RWPE1 (cell line): ENCODE measurements at places on chromosomes 11 and 22.
A peak's percentile ranks its signal among the peaks of the same experiment; 100 is the strongest.

DNA sequence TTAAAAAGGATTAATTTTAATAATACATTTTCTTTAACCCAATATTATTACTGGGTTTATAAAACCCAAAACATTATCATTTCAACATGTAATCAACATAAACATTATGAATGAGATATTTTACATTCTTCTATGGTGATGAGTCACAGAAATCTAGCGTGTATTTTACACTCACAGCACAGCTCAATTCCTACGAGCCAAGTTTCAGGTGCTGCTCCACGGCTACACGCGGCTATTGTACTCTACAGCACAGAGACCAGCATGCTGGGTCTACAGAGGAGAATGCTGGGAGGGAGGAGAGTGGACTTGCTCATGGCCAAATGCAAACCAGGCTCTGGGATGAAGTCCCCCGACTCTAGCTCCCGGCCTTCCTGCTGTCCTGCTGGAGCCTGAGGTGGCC, 72.0 kb upstream of the LMO1 start:
- no peak for DNase-seq

GRCh38 chr11:85088286-85088685, 538.9 kb downstream of the DLG2 start:
- no peak for DNase-seq

- DNase-seq, result no peak
These were observed 613.5 kb downstream of the INSC start for GRCh38 chr11:15728207-15728606.

GRCh38 chr11:79159657-79160450, 281.0 kb downstream of the TENM4 start:
- no peak for DNase-seq

- DNase-seq, result no peak
These were observed 297.2 kb downstream of the LUZP2 start for GRCh38 chr11:24794064-24794463.

GRCh38 chr11:72069200-72069599, 11.1 kb downstream of the NUMA1 start:
- no peak for DNase-seq

DNA sequence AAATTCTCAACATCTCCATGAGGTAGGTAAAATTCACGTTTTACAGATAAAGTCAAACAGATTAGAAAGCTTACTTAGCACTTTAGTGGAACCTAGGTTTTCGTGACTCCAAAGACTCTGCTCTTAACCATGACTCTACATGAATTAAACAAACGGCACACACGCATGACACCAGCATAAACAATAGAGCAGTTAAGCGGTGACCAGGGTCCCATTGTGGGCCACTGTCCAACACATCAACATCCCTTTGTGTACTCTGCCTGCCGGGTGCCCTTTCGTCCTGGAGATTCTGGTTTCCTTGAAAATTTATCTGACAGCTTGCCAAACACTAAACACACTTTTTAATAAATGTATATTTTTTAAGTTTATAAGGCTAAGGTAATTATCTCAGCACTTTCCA, 941.7 kb downstream of the OPCML start:
- DNase-seq, result no peak

DNA sequence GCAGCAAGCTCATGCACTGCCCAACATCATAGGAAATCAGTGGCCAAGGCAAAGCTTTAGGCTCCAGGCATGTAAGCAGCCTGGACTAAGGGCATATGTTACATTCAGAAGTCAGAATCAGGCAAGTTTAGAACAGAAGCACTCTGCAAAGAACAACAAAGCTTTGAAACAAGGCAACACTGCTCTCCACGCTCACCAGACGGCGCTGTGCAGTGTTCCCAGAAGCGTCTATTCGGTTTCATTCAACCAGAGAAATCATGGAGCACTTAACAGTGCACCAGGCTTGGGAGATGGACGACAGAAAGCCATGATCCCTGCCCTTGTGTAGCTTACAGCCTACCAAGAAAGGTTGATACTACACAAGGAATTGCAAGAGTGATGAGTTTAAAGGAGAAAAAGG, 555.8 kb downstream of the BUD13 start:
- DNase-seq, result no peak

GRCh38 chr22:35457729-35458546, 58.0 kb downstream of the MCM5 start:
- DNase-seq, result no peak

- DNase-seq, result no peak
These were observed 28.2 kb downstream of the SEZ6L start for GRCh38 chr22:26197425-26197824.

GRCh38 chr11:115360186-115360824, 143.9 kb downstream of the CADM1 start:
- DNase-seq, result no peak

- DNase-seq, result no peak
These were observed 48.1 kb downstream of the CNTN5 start for GRCh38 chr11:99068832-99069231.

- DNase-seq, result no peak
These were observed 344.4 kb upstream of the LRRC4C start for GRCh38 chr11:41803895-41804294.

GRCh38 chr11:31803813-31804311, 7.3 kb downstream of the PAX6 start:
- no peak for DNase-seq

DNA sequence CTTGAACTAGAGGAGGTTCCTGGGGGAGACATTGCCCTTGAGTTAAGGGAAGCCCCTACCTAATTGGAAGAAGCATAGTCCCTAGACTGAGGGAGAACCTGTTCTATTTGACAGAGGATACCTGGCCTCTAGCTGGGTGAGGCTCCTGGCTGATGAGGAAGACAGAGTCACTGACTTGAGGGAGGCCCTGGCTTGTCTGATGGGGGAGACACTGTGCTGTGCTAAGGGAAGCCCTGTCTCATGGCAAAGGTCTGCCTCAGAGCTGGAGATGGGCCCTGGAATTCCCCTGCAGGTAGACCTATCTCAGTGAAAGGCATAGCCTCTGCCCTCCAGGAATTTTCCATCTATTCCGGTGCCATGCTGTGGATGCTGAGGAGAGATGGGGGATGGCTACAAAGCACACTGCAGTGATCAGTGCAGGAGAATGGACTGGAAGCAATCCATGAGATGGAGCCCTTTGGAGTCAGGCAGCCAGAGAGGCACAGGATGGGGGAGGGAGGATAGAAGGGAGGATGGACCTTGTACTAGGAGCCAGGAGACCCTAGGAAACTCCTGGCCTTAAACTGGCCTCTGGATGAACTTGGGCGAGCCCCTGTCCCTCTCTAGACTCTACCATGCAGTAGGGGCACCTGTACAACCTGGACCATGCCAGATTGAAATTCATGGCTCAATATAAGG, 39.9 kb downstream of the SLCO2B1 start:
- no peak for DNase-seq

- no peak for DNase-seq
These were observed 5.6 kb upstream of the KCTD17 start for GRCh38 chr22:37045958-37046357.

- no peak for DNase-seq
These were observed 102.4 kb upstream of the TIMP3 start for GRCh38 chr22:32699001-32699582.

DNA sequence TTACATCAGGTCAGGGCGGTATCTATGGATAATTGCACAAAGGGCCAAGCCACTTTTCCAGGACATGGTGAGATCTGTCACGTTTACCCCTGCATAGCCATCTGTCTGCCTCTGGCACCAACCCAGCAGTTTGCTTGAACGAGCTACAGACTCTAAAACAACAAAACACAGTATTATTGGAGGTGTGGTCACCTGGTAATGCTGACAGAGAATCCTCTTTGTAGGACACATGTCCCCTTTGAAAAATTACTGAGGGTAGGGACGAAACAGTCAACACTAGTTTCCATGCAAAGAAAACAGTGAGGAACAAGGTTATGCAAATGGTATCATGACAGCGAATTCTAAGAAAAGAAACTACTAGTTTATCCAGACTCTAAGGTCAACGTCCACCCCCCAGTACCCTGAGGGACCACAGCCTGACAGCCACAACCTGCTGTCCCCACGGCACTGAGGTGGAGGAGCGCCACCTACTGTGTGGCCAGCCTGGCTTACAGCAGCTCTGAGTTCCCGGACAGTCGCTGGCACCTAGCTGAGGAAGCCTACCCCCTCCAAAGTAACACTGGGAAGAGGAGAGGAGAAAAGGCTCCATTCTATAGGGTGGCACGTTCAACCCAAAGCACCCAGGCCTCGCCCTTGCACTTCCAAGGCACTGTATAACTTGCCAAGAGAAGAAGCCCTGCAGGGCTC, 117.4 kb upstream of the BID start:
- DNase-seq, result no peak

DNA sequence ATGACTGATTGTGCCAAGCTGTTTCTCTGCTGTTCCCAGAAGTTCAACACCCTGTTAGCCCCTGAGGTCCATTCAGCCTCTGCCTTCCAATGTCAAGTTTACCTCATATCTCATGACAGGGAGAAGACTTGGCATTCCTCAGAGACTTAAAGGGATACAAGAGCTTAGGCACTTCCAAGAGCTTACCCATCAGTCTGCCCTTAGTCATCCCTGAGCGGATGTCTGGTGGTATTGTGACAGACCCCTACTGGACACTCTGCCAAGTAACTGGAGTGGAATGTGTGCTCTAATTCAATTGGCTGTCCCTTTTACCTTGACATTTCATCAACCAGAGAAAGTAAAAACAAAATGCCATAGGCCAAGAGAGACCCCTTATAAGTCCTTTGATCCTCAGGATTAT, 151.5 kb downstream of the AASDHPPT start:
- no peak for DNase-seq

GRCh38 chr11:103110391-103110790, 1.2 kb downstream of the DYNC2H1 start:
- peak; percentile 33 for DNase-seq

GRCh38 chr11:1390569-1391164, 933 bp downstream of the BRSK2 start:
- no peak for DNase-seq

DNA sequence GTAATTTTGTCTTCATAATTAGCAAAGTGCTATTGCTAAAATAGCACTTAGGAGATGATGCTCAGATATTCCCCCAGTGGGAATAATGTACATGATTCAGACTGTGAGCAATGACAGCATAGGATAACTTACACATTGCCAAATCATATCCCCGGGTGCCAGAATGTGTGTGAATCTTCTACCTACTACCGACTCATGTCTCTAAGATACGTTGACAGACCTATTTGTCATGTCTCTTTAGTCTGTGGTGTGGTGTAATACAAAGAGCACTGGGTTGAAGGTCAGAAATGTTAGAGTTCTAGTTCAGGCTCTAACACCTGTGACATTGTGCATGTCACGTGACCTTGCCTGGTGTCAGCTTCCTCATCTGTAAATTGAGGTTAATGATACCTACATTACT, 31.0 kb upstream of the PICALM start:
- DNase-seq, result peak; percentile 46

- no peak for DNase-seq
These were observed 9.1 kb upstream of the MN1 start for GRCh38 chr22:27810609-27811151.

DNA sequence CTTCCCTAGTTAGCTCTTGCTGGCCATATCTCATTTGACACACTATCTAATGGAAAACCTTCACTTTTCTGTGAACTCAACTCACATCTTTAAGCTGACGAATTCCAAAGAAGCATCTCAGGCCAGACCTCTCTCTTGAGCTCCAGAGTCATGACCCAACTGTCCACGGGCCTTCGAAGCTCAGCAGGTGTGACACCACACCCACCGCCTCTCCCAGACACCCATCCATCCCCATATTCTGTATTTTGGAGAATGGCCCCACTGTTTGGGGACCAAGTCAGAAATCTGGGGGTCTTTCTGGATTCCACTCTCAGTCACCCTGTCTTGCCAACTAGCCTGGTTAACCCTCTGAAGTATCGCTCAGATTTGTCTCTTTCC, 125.8 kb downstream of the ST3GAL4 start:
- DNase-seq, result no peak

GRCh38 chr11:62000539-62001446, 33.4 kb upstream of the FTH1 start:
- DNase-seq, result no peak

DNA sequence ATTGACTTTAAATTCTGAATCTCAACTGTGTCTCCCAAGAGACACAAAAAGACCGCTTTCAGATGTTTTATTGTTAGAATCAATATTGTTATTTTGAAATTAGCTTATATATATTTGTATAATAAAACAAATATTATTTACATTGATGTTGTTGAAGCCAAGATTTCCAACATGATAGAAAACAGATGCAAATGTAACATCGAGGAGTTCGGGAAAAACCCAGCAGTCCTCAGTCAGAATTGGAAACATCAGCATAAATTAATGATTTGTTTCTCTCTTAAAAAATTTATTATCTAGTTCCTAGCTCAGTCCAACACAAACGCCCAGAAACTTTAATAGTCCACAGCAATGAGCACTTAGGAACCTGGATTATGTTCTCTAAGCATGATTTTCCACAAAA, 1330.4 kb downstream of the TBC1D22A start:
- DNase-seq, result no peak

DNA sequence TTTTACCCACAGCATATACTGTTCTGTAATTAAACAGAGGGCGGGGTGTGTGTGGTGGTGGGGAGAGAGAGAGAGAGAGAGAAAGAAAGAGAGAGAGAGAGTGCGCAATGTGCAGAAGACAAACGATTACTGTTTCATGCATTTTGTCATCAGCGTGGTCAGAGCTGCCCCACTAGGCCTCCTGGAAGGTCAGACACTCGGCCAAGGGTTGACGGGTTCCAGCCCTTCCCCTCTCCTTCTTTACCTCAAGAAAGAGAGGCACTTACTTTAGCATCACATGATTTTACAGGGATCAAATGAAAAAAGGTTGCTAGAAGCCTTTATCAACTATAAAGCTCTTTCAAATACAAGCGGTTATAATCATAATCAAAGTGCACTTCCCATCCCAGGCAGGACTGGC, 269.2 kb upstream of the SORL1-AS1 start:
- DNase-seq, result no peak

DNA sequence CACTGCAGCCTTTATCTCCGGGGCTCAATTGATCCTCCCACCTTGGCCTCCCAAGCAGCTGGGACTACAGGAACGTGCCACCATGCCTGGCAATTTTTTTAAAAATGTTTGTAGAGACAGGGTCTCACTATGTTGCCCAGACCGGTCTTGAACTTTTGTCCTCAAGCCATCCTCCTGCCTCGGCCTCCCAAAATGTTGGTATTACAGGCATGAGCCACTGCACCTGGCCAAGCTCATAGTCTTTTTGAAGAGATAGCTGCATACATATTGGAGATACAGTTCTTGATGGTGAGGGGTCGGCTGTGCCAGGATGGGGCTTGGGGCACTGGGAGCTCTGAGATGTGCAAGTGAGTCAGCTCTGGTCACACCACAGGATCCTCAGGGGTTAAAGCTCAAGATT, 53.2 kb downstream of the CHRDL2 start:
- no peak for DNase-seq

DNA sequence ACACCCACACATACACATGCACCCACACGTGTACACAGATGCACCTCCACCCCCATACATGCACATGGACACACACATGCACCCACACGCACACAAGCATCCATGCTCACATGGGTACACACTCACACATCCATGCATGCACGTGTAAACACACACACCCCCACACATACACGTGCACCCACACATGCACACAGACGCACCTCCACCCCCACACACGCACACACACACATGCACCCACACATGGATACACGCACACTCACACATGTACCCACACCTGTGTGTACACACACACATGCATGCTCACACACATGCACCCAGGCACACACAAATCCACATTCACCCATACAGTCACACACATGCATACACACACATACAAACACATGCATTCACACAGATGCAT, 24.5 kb downstream of the CDPF1 start:
- DNase-seq, result no peak

- DNase-seq, result peak; percentile 24
These were observed 853 bp downstream of the HTATIP2 start for GRCh38 chr11:20364341-20364792.
